ENCODE measurements at places on chromosomes 6 and 20. TPM values are rescaled to one million over a fixed set of nuclear protein-coding genes. Genes with fewer than 3 reads are reported as not detected.

DNA sequence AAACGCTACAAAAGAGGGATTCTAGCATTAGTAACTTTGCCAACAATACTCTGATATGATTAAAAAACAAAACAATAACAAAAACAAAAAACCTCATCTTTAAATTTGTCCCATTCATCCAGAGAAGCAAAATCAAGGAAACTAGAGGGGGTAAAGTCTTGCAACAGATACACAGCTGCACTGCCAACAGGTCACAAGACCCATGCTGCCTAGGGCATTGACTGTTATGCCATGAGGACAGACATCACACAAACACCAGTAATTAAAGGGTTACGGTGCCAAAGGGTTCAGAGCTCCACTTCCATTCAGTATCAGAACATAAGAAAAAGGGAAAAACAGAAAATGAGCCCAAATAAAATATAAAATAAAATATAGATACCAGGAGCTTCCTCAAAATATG is 1.6 kb downstream of the TBC1D20 start:
- DNase-seq = no peak

DNA sequence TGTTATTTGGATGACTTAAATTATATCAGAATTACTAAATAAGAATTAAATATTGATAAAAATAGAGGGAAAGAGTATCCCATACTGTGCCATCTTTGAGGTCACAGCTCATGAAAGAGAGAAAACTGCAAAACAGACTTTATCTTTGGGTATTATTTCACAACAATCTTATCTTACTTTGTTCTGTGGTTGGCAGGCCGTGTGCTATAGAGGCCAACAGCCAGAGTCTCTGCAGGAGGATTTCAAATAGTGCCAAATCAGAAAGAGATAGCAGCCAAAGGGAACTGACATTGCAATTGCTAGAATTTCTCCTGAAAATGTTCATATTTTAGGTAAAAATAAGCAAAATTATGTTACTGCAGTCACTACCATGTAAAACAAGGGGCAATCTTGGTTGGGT is 354.2 kb downstream of the GRIK2 start:
- DNase-seq = no peak

Gene KCNK5
- not detected for polyA plus RNA-seq

- no peak for DNase-seq
Measured at GRCh38 chr6:10824819-10825218, 13.5 kb downstream of the MAK start.

Gene SYNCRIP
- polyA plus RNA-seq = 7.6 TPM

Gene FUT9
- polyA plus RNA-seq = not detected

DNA sequence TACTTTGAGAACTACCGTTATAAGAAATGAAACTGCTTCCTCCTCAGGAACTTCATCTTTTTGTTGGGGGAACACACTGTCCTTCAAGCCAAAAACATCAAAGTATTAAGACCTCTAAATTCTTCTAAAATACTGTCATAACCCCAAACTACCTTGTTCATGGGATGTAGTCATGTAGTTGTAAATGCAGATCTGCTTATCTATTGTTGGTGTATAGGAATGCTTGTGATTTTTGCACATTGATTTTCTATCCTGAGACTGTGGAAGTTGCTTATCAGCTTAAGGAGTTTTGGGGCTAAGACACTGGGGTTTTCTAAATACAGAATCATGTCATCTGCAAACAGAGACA is 282.9 kb upstream of the RUNX2 start:
- no peak for DNase-seq

- DNase-seq = no peak
Measured at GRCh38 chr6:1324936-1325335, 13.0 kb downstream of the FOXQ1 start.

DNA sequence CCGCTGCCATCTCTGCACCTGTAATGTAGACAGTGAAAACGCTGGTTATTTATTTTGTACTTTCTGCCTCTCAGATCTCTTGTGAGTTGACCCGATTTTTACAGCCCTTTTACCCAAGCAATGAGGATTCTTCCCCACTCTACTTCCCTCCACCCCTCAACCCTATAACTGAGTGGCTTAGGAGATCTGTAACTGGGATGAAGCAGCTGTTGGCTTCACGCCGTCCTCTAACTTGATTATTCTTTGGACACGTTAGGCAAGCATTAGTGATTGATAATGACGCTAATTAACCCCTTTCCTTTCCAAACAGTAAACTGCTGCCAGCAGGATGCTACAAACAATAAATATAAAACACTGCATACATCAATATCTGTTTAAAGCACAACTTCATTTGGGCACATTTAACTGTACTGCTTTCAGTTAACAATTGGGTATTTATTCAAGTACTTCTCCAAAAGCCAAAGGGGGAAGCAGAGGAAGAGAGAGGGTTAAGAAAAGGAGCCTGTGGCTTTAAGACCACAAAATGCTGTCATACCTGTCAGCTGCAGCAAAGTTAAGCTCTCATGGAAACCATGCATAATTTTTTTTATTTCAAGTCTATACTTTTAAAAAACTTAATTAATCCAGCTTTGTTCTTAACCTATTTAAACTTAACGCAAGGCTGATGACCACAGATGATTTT is 21.2 kb downstream of the TFAP2A start:
- DNase-seq = no peak

DNA sequence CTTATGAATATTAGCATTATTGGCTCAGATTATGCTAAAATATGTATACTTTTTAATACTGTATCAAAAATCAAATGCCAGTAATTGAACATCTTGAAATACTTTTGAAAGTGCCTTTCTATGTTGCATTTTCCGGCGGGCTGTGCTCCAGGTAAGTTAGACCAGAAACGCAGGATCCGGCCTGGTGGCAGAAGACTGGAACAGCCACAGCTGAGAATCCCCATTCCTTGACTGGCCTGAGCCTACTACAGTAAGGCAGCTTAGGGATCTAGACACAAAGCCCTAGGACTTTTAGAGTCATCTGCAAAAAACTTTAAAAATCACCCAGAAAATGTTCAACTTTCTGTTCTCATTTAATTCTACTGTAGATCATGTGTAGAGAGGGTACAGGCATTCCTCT is 138.8 kb upstream of the C6orf118 start:
- DNase-seq = no peak

- no peak for DNase-seq
Measured at GRCh38 chr20:49381558-49382493, 100.6 kb downstream of the KCNB1 start.

Gene GRM1
- polyA plus RNA-seq = 0.01 TPM

Gene HLA-DPA1
- polyA plus RNA-seq = 11.2 TPM

DNA sequence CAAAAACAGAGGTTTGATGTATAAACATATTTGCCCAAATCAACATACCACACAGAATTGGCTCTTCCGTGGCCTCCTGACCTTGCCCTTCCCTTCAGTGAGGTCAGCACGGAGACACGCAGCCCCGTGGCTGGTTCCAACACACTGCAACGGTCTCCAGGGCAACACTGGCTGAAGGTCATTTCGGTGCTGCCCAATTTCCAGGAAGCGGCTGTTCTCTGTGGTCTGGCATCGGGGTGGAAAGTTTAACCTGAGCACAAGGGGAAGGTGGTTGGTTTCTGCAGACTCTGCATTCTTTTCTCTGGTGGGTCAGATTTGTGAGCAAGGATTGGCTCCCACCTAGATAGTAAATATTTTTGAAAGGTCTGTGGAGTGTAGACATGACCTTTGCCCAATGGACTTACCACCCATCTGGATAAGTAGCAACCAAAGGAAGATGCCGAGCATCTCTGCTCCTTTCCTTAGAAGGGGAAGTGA is 177.6 kb upstream of the PHACTR1 start:
- no peak for DNase-seq

DNA sequence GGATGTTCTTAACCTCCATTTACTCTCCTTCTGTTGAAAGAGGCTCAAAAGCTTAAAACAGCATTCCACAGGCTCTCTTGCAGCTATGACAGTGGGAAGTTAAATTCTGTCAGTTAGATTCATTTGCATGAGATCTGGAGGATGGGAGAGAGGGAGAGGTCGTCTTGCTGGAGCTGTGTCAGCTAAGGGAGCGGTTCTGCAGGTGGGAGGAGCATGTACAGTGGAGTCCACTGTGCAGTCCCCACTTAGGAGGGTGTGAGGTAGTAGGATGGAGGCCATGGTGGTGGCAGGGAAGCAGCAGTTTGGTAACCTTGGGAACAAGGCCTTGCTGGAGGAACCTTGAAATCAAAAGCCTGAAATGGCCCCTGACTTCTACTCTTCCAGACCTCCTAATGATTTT is 12.0 kb upstream of the B4GALT5 start:
- no peak for DNase-seq

DNA sequence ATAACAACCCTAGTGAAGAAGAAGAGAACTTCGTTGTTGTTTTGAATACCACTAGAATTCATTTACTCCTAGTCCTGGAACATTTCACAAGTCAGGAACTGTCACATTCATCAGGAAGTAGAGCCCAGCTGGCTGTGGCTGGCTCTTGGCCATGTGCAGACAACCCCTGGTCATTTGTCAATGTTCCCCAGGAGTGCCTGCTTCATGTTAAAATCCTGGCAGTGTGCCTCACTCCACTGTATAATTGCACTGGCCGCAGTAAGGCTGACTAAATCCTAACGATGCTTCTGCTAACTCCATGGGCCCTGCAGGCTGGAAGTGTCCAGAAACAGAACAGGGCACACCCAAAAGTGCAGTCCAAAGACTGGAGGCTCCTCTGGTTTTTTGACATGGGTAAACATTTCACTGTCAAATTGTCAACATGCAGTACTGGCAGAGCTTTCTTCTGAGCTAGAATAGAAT is 41.5 kb upstream of the ADGRF1 start:
- peak; percentile 10 for DNase-seq

GRCh38 chr6:152499931-152500330 is 137.2 kb downstream of the SYNE1 start:
- no peak for DNase-seq

DNA sequence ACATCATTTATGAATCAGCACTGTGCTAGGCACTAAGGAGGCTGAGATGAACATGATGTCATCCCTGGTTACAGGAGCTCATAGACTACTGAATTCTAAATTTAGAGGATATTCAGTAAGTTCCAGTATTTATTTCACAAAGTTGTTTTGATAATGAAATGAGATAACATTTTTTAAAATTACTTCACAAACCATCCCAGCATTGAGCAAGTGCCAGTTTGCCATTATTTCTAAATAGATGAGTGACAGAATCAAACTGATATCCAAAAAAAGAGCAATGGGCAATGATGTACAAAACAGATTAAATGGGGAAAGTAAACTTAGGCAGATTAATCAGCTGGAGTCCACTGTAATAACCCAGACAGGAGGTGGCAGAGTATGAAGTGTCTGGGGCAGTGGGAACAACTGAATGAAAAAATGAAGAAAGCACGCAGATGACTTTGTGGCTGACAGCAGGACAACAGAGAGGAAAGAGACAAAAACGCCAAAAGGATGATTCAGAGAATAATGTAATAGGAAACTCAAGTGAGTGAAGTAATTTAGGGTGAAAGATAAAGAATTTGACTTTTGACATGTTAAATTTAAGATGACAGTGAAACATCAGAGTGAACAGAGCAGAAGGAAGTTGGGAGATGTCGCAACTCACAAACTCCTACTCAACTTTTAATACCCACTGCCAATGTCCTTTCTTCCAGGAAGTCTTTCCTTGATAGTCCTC is 70.2 kb downstream of the RCAN2 start:
- no peak for DNase-seq

DNA sequence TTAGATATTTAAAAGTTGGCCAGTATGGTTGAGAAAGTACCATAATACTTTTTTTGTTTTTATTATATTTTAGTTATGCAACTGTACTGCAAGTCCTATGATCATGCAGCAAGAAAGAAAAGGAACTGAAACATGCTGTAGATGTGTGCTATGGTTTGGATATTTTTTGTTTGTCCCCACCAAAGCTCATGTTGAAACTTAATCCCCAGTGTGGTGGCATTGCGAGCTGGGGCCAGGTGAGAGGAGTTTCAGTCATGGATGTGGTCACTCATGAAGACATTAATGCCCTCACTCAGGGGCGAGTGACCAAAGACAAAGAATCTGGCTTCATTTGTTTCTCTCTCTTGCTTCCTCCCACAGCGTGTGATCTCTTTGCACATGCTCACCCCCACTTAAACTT is 393.9 kb downstream of the PAX1 start:
- DNase-seq = no peak

GRCh38 chr6:70377372-70377771 is 35.9 kb upstream of the FAM135A start:
- no peak for DNase-seq

Gene SAMD3
- 0.40 TPM for polyA plus RNA-seq

- no peak for DNase-seq
Measured at GRCh38 chr6:33445119-33445603, 9.2 kb upstream of the ZBTB9 start.

GRCh38 chr6:163146036-163146435 is 268.5 kb upstream of the QKI start:
- no peak for DNase-seq

GRCh38 chr20:62643521-62644043 is 1.3 kb downstream of the SLCO4A1 start:
- DNase-seq = no peak

- no peak for DNase-seq
Measured at GRCh38 chr20:41178904-41179432, 41.6 kb downstream of the PLCG1 start.

GRCh38 chr20:47659904-47660601 is 125.2 kb downstream of the SULF2 start:
- no peak for DNase-seq

DNA sequence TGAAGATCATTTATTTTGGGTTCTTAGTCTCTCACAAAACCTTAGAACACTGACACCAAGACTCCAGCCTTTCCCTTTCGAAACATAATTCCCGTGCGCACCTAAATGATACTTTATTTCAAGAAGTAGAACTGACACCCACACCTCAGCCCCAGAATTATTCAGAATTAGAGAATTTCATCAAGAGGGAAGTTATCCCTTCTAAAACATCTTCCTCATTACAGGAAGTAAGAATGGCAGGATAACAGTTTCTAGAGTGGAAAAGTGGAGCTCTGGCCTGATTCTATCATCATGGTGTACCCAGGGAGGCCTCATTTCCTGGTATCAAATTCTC is 1.4 kb upstream of the SRXN1 start:
- no peak for DNase-seq

DNA sequence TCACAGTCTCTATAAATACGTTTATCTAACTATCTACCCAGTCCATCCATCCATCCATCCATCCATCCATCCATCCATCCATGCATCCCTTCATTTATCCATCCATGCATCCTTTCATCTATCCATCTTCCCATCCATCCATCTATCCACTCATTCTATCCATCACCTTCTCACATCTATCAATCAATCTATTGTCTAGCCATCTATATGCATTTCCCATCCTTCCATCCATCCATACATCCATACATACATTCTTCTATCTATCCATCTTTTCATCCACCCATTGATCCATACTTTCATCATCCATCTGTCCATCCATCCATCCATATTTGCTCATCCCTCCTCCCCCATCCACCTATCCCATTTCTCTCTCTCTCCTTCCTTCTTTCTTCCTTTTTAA is 51.6 kb upstream of the CTNNBL1 start:
- DNase-seq = no peak

GRCh38 chr20:31948008-31948407 is 3.8 kb downstream of the PDRG1 start:
- DNase-seq = no peak

Gene GGT7
- 28.6 TPM for polyA plus RNA-seq

Gene DCBLD1
- 42.1 TPM for polyA plus RNA-seq

All from BJ (cell line).